ENCODE measurements at places on chromosomes 16 and 17. TPM values are rescaled to one million over a fixed set of nuclear protein-coding genes. Genes with fewer than 3 reads are reported as not detected.

NTN1 gene
- 16.4 TPM for total RNA-seq

HEATR9 gene
- total RNA-seq, result 0.15 TPM

KRT31 gene
- not detected for total RNA-seq

SLC16A6 gene
- 5.9 TPM for total RNA-seq

SALL1 gene
- 19.1 TPM for total RNA-seq

ZKSCAN2 gene
- total RNA-seq, result 18.6 TPM

ABCA5 gene
- total RNA-seq, result 26.2 TPM

MSI2 gene
- total RNA-seq, result 73.9 TPM

TSNAXIP1 gene
- 2.1 TPM for total RNA-seq

KCNH4 gene
- 0.13 TPM for total RNA-seq

RND2 gene
- total RNA-seq, result 1.5 TPM

ZBTB4 gene
- 12.1 TPM for total RNA-seq

CANT1 gene
- 31.2 TPM for total RNA-seq

DYNLRB2 gene
- not detected for total RNA-seq

KIFC3 gene
- 10.6 TPM for total RNA-seq

KRTAP1-1 gene
- total RNA-seq, result not detected

NUPR1 gene
- 0.14 TPM for total RNA-seq

ZSCAN10 gene
- 0.37 TPM for total RNA-seq

KRTAP4-9 gene
- total RNA-seq, result not detected

MPV17L gene
- 4.9 TPM for total RNA-seq

ITPRIPL2 gene
- 25.8 TPM for total RNA-seq

KRTAP2-1 gene
- not detected for total RNA-seq

AARS1 gene
- total RNA-seq, result 97.1 TPM

KCNAB3 gene
- total RNA-seq, result 3.6 TPM

TBC1D3B gene
- 3.5 TPM for total RNA-seq

PRR29 gene
- total RNA-seq, result 0.61 TPM
